SK-N-DZ (cell line): ENCODE measurements at places on chromosomes 6 and 20.

GRCh38 chr6:168956884-168957730 is 296.5 kb downstream of the THBS2 start:
- DNase-seq: peak; percentile 37

DNA sequence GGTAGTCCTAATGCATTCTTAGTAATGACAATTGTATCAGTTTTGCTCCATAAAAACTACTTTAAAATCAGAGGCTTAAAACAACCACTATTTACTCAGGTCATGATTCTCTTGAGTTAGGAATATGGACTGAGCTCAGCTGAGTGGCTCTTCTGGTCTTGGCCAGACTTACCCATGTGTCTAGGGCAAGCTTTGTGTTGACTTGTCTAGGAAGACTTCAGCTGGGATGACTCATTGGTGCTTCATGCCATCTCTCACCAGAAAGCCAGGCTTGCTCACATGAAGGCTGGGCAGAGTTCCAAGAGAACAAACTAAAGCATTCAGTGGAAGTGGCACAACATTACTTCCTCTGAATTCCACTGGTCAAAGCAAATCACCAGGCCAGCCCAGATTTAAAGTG is 155.3 kb downstream of the DHX35 start:
- DNase-seq: no peak

DNA sequence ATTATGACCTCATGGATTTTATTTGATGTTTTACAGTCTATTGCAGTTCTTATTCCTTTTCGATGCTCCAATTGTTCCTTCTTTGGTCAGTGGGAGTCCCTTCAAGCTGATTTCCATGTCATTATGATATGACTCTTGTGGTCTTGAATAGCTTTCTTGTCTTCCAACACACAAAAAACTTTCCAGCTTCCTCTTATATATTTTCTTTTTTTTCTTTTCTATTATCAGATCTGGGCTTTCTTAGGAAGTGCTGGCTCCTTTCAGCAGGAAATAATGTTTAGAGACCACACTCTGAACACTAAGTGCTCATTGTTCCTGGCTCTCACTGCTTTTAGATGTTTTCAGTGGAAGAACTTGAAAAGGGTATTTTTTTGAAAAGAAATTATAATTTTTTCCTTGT is 3.1 kb upstream of the SLC17A1 start:
- DNase-seq: no peak

DNA sequence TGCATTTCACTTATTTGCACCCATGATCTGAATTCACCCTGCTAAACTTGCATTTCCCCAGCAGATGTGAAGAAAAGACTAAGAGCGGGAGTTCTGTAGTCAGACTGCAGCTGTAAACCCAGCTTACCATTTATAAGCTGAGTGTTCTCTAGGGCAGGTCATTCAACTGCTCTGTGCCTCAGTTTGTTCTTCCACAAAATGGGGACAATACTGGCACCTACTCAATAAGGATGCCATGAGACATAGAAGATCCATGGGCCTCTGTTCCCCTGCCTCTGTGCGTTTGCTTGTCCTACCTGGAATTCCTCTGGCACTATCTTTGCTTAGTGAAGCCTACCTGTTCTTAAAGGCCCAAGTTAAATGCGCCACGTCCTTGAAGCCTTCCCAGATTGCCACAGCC is 12.2 kb upstream of the MDFI start:
- DNase-seq: no peak

- no peak for DNase-seq
These were observed 147.9 kb downstream of the TPBG start for GRCh38 chr6:82511546-82511945.

- DNase-seq: no peak
These were observed 256.7 kb upstream of the RAB32 start for GRCh38 chr6:146286961-146287360.

GRCh38 chr6:113857556-113858479 is 673 bp downstream of the MARCKS start:
- DNase-seq: peak; percentile 46

- no peak for DNase-seq
These were observed 59.6 kb downstream of the RAB44 start for GRCh38 chr6:36757206-36757605.

- no peak for DNase-seq
These were observed 292.3 kb upstream of the EYS start for GRCh38 chr6:65999288-65999791.

DNA sequence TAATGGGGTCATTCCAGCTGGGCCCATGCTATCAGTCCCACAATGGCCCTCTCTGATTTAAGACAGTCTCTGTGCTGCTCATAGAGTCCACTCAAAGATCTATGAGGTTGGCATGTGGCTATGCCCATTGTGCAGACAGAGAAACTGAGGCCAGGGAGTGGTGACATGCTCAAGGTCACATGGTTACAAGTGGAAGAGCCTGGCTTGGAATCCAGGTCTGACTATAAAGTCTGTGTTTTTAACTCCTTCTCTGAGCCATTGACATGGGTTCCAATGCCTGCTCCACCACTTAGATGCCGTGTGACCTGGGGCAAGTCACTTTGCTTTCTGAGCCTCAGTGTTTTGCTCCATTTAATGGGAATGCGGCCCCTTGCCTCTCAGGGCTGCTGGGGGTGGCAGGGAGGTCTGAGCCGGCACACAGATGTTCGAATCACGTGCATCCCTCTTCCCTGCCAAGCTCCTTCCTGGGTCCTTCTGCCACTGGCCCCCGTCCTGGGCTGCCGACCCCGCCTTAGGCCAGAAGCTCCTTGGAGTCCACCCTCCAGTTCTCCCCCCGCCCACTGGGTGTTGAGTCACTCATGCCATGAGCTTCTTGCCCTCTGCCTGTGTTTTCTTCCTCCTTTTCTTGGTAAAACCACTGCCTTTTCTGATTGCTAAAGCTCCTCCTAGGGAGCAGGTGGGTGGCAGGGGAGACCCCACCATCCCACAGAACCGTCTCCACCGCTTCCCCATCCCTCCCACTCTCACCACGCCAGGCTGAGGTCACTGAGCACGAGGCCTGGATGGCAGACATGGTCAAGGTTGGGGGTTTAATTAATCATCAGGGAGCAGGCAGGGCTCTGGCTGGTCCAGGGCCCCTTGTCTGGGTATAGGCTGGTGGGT is 35.7 kb downstream of the CEBPB start:
- no peak for DNase-seq

GRCh38 chr6:78808933-78809332 is 58.4 kb upstream of the IRAK1BP1 start:
- DNase-seq: no peak

DNA sequence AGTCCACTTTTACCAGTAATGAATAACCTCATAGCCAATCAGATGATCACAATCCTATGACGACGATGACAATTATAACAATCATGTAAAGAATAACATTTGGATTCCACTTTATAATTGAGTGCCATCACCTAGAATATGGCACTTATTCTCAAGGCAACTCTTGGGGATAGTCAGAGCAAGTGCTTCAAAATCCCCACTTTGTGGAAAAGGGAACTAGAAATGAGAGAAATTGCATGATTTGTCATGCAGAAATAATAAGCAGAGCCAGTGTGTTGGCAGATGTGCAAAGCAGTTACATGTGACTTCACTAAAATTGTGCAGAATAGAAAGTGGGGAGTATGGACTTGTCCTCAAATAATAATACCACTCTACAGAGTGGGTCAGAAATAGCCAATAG is 41.3 kb downstream of the FRK start:
- no peak for DNase-seq

DNA sequence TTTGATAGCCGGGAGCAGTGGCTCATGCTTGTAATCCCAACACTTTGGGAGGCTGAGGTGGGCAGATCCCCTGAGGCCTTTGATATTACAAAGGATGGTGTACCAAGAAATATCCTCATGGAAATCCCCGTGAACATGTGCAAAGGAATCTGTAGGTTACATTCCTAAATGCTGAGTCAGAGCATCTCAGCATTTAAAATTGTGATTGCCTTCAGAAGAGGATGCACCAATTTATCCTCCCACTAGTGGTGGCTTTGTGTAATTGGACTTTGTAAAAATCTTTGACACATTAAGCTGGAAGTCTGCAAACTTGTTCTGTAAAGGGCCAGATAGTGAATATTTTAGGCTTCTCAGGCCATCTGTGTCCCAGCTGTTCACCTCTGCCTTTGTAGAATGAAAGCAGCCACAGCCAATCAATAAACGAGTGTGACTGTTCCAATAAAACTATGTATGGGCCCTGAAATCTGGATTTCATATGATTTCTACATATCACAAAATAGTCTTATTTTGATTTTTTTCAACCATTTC is 11.8 kb downstream of the TMEM14B start:
- DNase-seq: peak; percentile 16

- peak; percentile 81 for DNase-seq
These were observed 22.4 kb upstream of the RIMS4 start for GRCh38 chr20:44832724-44833123.

DNA sequence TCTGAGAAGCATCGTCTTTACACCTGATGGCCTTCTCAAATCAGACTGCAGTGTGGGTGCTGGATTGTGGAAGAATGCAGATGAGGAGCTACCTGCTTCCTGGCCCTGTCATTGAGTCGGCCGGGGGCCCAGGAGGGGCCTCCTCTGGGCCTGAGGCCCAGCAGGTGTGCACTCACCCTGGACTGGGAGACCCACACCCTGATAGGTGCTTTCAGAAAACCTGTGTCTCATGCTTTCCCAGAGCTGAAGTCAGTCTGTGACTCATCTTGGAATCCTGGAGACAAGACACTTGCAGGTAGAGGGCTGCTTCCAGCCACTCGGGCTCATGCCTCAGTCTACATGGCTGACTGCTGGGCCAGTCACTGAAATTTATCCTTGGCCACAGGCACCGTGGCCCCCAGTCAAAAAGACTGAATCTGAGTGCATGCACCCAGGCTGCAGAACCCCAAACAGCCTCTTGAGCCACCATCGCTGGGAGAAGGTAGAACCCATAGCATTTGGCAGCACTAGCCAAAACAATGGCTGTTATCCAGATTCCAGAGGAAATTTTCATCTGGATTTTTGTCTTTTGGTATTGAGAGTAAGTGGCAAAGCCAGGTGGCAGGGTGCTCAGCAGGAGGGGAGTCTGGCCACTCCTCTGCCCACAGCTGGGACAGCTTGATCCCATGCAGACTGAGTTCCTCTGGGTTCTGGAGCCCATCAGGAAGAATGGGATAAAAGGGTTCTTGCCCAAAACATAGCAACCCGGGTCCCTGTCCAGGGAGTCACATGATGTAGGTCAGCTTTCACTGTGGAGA is 182.0 kb upstream of the CST7 start:
- no peak for DNase-seq

- DNase-seq: no peak
These were observed 615.5 kb downstream of the C6orf118 start for GRCh38 chr6:164693944-164694343.

- DNase-seq: no peak
These were observed 100.4 kb downstream of the PXDC1 start for GRCh38 chr6:3650959-3651697.

DNA sequence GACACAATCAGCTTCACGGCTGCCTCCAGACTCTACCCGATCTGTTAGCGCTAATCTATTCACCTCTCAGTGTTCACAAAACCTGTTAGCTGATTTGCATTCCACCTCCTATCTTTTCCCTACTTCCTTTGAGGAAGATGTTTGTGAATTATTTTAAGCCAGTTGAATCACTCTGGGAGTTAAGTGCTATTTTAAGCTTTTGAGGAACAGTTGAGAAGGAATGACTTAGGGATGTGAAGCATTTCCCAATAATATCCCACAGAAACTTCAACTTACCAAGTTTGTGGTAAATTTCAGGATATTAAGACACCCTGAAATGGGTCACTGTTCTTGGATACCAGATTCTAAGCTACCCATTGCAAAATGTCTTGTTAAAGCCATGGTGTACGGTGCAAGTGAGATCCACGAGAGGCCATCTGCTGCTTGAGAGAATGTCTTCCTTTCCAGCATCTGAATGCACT is 145.2 kb upstream of the CITED2 start:
- no peak for DNase-seq

DNA sequence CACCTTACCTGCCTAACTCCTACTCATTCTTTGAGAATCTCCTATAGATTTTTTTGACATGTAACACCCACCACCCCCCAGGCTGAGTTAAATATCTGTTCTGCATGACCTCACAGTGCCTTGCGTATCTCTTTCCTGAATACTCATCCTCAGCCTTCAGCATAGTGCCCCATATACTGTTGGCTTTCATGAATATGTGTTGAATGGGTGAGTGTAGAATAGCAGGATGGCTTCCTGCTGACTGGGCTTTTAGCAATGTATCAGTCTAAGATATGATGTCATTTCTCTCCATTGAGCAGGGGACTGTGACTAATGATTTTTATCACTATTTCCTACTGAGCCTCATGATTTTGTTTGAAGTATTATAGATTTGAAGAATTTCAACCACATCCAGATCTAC is 361.6 kb upstream of the MARCKS start:
- DNase-seq: no peak

GRCh38 chr6:33008944-33009861 is at the start of gene HLA-DOA:
TSS of gene HLA-DOA (minus strand) at chr6:33009591.
- DNase-seq: peak; percentile 42

- no peak for DNase-seq
These were observed 91.7 kb upstream of the HDDC2 start for GRCh38 chr6:125393449-125393858.

GRCh38 chr6:151284548-151285017 is 44.8 kb downstream of the AKAP12 start:
- no peak for DNase-seq

- no peak for DNase-seq
These were observed 13.3 kb upstream of the CRYBG1 start for GRCh38 chr6:106347219-106347618.

DNA sequence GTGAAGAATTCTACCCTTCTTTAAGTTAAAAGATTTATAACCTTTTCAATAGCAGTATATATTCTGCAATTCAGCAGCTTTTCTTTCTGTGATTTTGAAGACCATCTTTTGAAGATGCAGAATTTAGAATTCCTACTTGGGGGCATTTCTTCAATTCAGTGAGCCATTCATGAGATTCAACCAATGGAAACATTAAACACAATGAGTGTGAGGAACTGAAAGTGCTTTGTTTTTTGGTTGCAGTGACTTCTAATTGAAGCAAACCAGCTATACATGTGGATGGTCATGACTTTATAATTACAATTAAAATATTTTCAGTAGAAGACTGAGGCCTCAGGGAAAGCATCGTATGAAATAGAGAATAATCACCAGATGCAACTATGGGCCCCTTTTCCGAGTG is 108.3 kb downstream of the CARMIL1 start:
- DNase-seq: no peak

GRCh38 chr6:12022953-12023388 is 10.9 kb downstream of the HIVEP1 start:
- DNase-seq: peak; percentile 9
